ENCODE measurements at places on chromosomes 3 and 15. TPM values are rescaled to one million over a fixed set of nuclear protein-coding genes. Genes with fewer than 3 reads are reported as not detected.

NANOGP8 gene
- 1.3 TPM for total RNA-seq

ARPP21 gene
- not detected for total RNA-seq

DIPK2A gene
- 32.2 TPM for total RNA-seq

BTLA gene
- total RNA-seq, result 0.32 TPM

PRR20G gene
- total RNA-seq, result not detected

ZNF501 gene
- 2.0 TPM for total RNA-seq

AADAC gene
- 22.2 TPM for total RNA-seq

LIPC gene
- total RNA-seq, result 0.46 TPM

GTF2E1 gene
- total RNA-seq, result 16.9 TPM

A4GNT gene
- not detected for total RNA-seq

DNA sequence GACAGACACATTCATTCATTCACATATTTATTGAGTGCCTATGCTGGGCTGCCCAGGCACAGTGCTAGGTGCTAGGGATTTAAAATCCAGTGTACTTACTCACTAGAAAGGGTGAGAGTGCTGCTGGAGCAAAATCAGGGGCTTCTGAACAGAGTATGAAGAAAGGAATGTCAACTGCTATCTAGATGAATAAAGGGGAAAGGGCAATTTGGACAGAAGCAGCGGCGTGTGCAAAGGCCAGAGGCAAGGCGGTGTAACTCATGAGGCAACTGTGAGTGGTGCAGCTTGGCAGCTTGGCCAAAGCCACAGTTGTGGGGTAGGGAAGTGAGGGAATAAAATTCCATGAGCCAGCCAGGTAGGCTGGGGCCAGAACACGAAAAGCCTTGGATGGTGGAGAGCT lies 76.7 kb downstream of the RAD18 start:
- DNase-seq, result no peak

- no peak for DNase-seq
Measured at GRCh38 chr3:40120806-40121205, 188.7 kb upstream of the EIF1B start.

- DNase-seq, result no peak
Measured at GRCh38 chr3:53705024-53705745, 141.0 kb downstream of the CHDH start.

- no peak for DNase-seq
Measured at GRCh38 chr3:196280689-196281440, 6.7 kb downstream of the PCYT1A start.

- DNase-seq, result no peak
Measured at GRCh38 chr3:94172695-94173310, 109.9 kb downstream of the NSUN3 start.

DNA sequence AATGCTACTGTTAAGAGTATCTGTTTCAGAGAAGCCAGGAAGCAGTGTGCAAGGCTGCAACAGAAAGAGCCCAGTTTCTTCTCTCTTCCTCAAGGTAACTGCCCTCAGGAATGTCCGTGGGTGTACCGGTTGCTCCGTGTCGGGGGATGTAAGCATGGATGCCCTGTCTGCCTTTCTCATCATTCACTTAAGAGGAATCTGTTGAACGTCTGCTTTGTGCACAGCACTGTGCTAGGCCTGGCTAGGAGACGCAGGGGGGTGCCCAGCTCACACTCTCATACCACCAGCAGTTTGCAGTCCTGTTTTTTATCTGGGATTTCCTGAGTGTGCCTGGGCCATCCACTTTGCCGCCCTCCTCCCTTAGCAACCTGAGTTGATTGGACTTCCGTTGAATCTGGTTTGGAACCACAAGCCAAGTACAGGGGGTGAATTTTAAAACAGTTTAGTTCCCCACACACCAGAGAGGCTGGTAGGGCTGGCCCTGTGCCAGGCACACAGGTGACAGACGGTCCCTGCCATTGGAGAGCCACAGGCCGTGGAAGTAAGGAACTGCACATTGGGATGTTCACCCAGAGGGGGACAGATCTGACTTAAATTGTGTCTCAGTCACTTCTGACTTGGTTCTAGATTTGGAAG lies 11.2 kb downstream of the BOC start:
- DNase-seq, result no peak

GRCh38 chr3:115790759-115791158 lies 167.4 kb downstream of the GAP43 start:
- DNase-seq, result no peak

GRCh38 chr3:123821920-123822319 lies 62.2 kb downstream of the MYLK start:
- no peak for DNase-seq

GRCh38 chr3:181715571-181716340 lies 4.0 kb downstream of the SOX2 start:
- no peak for DNase-seq

- no peak for DNase-seq
Measured at GRCh38 chr3:192299921-192300320, 427.4 kb downstream of the FGF12 start.

DNA sequence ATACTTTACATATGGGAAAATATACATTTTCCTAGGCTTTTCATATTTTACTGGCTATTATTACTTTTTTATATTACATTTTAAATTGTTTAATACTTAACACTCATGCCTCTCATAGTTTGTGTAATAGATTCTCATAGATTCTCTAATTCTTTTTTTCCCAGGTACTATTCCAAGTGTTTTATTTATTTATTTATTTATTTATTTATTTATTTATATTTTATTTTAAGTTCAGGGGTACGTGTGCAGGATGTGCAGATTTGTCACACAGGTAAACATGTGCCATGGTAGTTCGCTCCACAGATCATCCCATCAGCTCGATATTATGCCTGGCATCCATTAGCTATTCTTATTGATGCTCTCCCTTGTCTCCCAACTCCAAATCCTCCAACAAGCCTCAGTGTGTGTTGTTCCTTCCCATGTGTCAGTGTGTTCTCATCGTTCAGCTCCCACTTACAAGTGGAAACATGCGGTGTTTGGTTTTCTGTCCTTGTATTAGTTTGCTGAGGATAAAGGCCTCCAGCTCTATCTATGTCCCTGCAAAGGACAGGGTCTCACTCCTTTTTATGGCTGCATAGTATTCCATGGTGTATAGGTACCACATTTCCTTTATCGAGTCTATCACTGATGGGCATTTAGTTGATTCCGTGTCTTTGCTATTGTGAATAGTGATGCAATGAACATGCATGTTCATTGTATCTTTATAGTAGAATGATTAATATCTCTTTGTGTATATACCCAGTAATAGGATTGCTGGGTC lies 205.4 kb upstream of the P2RY1 start:
- DNase-seq, result no peak

All from omental fat pad (tissue), 4 donors.